ENCODE measurements at places on chromosomes 2 and 18.

GRCh38 chr2:172039011-172039704 is 39.4 kb downstream of the METAP1D start:
- DNase-seq, result no peak

DNA sequence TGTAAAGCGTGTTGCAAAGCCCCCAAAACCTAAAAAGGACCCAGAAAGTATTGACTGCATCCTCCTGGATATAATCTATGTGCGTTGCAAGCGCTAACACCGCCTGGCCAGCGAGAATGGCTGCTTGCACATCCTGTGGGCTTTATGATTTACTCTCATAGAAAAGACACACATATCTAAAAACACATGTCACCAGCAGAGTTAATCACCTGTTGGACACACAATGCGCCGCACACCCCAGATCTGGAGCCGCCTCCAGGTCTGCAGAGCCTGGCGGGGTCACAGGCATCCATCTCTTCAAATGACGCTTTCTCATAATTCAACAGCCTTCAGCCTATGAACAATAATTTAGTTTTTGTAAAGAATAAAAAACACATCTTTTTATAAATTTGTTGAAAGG is 186.5 kb downstream of the RTP5 start:
- DNase-seq, result no peak

DNA sequence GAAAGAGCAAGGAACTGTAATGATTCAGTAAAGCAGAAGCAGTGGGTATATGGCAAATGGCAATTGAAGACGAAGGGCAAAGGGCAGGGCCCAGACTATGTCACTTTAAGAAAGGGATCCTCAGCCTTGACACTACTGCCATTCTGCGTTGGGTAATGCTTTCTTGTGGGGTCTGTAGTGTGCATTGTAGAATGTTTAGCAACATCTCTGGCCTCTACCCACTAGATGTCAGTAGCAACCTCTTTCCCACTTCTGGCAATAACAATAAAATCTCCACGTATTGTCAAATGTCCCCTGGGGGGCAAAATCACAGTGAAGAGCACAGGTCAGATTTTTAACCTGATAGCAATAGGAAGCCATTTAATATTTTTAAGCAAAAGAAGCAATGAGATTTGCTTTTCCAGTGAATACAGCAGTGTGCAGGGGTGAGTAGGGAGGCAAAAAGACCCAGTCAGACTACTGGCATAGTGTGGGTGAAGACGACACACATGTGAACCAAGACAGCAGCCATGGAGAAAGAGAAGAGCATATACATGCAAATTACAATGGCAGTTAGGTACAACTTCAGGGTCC is 209.5 kb downstream of the DYM start:
- DNase-seq, result no peak

DNA sequence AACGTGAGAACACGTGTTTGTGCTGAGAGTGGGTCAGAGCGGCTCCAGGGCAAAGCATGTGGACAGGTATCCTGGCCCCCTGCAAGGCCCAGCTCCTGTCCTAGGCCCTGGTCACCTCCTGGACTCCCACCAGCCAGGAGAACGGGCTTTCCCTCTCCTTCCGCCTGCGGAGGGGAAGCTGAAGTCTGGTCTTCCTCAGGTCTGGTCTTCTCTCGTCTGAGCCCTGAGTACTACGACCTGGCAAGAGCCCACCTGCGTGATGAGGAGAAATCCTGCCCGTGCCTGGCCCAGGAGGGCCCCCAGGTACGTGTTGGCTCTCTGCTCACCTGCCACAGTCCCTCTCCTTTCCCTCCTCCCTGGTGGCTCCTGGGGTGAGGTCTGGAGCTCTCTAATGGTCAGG is 963 bp downstream of the GNLY start:
- DNase-seq, result no peak

DNA sequence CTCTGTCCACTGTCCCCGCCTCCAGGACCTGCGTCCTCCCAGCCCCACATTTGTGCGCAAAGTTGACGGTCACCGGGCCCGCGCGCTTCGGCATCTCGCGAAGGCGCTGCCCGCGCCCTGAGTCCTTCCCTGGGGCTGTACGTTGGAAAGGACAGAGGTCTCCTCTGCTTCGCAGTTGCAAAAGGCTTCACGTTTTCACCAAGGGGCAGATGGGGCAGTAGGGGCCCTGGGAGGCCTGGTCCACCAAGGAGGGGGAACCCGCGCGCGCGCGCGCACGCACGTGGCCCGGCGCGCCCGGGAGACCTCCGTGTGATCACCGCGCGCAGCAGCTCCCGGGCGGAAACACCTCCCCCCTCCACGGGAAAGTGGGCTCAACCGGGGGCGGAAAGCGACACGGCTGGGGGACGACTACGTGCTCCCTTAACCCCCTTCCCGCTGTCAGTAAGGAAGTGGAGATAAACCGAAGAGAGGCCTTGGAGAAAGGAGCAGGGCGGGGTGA is 21.9 kb downstream of the TEX44 start:
- no peak for DNase-seq

DNA sequence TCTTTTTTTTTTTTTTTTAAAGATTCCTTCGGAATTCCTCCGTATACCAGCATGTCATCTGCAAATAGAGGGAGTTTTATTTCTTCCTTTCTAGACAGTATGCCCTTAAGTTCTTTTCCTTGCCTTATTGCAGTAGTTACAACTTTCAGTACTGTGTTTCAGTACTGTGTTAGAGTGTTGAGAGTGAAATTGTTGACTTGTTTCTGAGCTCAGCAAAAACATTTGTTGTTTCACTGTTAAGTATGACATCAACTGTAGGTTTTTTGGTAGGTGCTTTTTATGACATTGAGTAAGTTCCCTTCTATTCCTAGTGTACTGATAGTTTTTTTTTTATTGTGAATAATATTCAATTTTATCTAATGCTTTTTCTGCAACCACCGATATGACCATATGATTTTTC is 43.9 kb downstream of the ACVR2A start:
- DNase-seq, result peak; percentile 19

DNA sequence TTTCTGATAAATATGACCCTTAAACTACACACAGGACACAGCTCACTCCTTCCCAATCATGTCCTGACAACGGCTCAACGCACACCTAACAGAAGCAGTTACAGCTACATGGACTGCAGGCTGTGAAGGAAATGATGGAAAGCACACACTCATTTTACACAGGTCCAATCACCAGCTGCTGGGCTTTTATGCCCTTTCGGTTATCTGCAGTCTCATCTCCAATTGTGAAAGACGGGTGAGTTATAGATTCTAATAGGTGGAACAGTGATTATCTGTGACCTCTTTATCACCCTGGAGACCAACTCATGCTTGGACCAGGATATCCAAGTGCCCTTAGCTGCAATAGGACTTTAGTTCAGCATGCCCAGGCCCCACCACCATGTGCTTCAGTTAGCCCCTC is 110.4 kb upstream of the CREB1 start:
- DNase-seq, result no peak

DNA sequence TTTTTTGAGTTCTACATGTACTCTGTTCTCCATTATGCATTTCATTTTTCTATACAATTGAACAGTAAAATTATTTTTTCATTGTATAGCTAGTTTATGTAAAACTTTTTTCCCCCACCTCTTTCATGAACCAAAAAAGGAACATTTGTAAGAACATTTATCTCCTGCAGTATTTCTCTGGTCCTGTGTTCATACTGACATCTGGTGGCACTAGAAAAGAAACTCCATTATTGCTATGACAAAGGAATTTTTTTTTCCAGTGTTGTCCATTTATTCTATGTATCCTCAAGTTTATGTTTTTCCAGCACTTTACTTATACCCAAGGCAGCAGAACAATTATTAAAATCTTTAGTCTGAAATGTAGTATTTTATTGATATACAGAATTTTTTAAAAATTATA is 27.4 kb upstream of the CHAC2 start:
- no peak for DNase-seq

DNA sequence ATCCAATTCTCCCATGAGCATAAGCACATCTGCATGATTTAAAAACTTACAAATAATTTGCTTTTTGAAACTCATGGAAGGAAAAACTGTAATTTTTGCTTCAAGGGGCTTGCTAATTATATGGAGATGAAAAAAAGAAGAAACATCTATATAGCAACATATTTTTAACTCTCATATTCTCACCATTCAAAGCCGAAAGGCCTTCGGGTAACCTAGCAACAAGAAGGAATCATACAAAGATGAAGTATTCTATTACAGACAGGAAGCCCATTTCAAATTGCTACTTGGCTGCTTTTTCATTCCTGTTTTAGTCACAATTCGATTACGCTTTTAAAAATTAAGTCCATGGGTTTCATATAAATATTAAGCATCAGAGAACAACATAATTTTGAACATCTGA is 39.2 kb upstream of the RNU4ATAC start:
- DNase-seq, result no peak

DNA sequence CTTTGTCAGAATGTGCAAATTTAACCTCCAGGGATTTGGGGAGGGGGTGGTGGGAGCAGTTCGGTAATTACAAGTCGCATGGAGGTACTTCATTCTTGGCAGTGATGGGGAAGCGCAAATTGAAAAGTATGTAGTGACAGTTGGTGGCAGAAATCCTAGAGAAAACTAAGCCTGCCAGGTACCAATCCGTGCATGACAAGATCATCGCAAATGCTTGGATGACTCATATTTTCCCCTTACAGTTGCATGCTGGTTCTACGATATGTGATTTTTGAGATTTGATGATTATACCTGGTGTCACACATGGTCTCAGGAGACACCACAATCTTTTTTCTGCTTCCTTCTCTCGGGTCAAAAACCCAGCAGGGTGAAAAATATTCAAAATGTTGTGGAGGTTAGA is 479.7 kb upstream of the ID2 start:
- peak; percentile 71 for DNase-seq

DNA sequence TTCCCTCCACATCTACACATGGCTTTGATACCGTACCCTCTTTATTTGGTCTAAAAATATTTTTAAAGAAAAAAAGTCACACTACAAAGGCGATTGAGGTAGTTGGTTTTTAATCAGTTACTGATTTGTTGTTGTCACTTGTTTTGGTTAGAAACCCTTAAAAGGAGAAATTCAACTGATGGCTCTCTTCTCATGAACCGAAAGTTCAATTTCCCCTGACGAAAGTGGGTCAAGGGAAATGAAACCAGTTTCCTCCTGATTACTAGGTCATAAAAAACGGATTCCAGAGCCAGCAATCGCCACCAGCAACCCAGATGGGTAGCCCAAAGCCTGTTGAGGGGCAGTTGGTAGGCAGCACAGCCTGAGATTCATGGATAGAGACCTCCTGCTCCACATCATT is 63.2 kb downstream of the DLGAP1 start:
- peak; percentile 60 for DNase-seq

DNA sequence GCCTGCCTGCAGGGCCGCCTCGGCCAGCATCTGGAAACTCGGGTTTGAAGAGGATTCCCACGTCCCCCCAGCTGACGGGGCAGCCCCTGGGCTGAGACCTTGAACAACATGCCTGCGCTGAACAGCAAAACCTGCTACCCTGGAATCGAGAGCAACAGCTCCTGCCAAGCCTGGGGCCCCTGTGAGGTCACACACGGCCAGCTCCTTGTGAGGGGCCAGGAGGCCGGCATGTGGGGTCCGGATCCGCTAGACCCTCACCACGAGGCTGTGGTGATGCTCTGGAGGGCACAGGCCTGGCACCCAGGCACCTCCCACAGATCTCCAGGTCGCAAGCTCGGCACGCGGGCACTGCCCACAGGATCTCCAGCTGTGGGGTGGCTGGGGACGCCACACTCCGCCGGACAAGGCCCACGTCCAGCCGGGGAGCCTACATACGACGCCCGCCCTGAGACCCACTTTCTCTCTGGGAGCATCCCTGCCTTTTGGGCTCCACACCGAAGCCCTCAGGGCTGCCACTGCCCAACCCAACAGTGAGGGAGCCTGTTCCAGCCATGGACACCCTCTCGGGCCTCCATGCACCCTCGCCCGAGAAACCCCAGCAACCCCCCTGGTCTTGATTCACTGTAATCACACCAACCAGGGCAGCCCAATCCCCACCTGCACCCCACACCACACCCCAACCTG is 34.1 kb downstream of the SLC66A2 start:
- DNase-seq, result no peak

- no peak for DNase-seq
Measured at GRCh38 chr2:149040451-149040850, 2.0 kb downstream of the LYPD6B start.

DNA sequence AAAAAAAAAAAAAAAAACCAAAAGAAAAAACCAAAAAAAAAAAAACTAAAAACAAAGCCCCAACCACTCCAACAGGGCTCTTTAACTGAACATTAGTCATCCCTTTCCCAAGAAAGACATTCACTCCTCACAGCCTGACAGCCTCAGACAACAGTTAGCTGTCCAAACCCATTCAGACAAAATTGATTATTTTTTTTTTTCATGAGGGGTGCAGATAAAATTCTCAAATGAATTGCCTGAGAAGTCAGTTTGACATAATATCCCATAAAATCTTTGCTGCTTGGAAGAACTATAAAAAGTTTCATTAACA is 206.1 kb upstream of the REV1 start:
- DNase-seq, result no peak

- no peak for DNase-seq
Measured at GRCh38 chr2:219475697-219476651, 22.7 kb upstream of the GMPPA start.

- no peak for DNase-seq
Measured at GRCh38 chr2:14567561-14567960, 65.0 kb upstream of the LRATD1 start.
